ENCODE measurements at places on chromosomes 3 and 15.

- no peak for DNase-seq
Measured at GRCh38 chr15:48939648-48940047, 24.1 kb downstream of the SHC4 start.

GRCh38 chr3:141864281-141864970 lies 12.0 kb upstream of the ATP1B3 start:
- no peak for DNase-seq

DNA sequence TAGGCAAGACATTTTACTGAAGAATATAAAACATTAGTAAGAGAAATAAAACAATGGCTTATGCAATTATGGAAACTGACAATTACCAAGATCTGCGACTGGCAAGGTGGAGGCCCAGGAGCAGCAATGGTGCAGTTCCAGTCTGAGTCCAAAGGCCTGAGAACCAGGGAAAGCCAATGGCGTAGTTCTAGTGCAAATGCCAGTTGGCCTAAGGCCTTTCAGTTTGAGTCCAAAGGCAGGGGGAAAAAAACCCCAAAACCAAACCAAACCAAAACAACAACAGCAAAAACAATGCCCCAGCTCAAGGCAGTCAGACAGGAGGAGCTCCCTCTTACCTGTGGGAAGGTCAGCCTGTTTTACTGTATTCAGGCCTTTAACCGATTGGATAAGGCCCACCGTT lies 72.6 kb downstream of the ST6GAL1 start:
- no peak for DNase-seq

GRCh38 chr3:115325539-115325938 lies 178.5 kb upstream of the ZBTB20 start:
- no peak for DNase-seq

DNA sequence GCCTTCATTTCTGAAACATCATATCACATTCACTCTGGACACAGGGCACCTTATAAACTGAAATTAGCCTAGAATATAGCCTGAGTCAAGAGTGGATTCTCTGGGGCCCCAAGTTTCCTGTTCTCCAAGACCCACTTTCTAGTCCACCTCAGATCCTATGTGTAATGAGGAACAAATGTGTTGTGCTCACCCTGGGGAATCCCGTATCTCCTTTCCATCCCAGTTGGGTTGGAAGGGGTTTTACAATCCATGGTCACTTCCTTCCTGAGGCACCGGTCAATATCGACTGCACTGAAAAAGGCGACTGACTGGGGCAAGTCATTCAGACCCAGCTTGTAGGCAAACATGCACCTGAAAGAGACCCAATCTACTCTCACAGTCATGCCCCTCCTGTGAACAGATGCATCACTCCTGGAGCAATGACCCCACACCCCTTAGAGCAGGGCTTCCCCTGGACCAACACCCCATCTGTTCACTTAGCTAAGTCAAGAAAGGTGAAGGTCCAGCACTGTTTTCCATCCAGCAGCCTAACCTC lies 17.4 kb downstream of the POLG start:
- no peak for DNase-seq

DNA sequence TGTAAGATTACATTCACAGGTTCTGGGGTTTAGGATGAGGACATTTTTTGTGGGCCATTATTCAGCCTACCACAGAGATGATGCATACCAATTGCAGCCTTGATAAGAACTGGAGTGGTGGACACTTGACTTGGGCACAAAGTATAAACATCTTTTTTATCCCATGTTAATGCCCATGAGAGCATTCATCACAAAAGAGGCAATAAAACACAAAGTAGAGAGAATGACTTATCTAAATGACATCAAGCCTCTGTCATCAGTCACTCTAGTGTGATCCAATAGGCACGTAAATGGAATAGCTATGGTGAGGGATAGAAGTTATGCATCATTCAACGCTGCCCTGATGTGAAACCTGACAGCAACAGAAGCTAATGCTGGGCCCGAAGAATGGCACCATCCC lies 25.8 kb downstream of the VEPH1 start:
- no peak for DNase-seq

DNA sequence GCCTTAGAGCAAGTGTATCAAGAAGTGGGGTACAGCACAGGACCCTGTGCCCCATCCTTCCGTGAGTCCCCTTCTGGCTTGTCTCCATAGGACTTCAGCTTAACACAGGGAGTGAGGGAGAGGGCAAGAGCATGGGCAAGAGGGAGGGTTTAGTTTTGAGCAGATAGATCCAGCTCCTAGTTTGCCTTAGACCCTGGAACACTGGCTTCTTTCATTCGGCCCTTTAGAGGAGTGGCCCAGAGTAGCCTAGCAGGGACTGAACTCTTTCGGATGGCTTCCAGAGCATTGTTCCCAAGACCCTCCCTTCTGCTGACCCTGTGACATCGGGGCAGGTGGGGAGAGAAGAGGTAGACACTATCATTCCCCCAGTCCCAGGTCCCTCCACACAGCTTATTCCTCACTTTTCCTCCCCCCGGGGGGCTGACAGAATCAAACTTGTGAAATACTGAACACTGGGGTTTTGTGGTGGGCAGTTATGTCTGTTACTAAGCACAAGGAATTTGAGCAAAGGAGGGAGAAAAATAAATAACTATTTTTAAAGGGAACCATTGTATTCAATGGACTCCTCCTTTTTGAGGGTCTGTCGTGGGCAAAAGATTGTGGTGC lies 289.6 kb upstream of the C2CD4B start:
- DNase-seq = no peak

- peak; percentile 15 for DNase-seq
Measured at GRCh38 chr15:26889298-26889898, 22.5 kb downstream of the GABRA5 start.

DNA sequence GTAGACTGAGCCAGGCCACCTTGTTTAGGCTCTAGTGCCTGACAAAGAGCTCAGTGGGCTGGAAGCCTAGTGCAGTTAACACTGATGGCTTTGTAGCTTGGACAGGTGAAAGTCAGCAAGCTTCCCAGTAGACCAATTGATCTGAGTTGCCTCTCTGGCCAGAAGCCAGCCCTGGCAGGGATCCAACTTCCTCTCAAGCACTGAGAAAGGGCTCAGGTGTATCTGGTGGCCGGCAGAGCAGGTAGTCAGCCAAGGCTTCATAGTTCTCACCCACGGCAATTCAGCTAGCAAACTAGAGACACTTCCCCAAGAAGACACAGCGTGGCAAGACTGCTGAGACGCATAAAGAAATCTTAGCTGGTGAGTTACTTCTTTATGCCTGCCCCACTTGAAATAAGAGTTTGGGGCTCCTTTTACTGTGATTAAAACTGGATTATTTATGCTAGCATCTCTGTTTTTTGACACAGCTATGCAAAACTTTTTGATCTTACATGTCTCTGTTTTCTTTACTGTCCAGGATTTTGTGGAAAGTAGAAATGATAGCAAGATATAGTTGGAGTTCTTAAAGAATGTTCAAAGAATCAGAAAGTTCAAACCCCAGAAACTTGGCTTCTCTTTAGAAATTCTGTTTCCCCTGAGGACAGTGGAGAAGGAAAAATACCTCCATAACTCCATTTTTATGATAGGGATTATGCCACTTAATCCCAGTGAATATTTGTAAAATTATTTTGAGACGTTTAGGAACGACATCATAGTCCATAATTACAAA lies 8.4 kb upstream of the CA12 start:
- DNase-seq = no peak

GRCh38 chr3:180631317-180631716 lies 29.4 kb downstream of the TTC14 start:
- no peak for DNase-seq

GRCh38 chr15:72068856-72069255 lies 49.1 kb downstream of the MYO9A start:
- DNase-seq = no peak

DNA sequence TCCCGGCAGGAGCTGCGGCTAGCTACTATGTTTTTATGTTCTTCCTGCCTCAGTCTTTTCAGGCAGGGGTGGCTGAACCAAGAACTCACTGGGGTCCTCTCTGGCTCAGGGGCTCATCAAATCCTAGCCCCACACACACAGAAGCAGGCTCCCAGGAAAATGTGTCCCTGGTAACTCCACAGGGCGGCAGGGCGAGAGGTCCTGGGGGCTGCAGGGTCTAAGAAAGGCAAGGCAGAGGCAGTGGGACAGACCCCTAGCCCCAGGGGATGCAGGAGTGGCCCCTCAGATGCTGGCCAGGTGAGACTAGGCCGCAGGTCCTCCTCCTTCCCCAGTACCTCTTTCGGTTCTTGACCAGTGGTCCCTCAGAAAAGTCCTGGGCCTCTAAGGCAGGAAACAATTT lies 48.9 kb downstream of the PTH1R start:
- no peak for DNase-seq

DNA sequence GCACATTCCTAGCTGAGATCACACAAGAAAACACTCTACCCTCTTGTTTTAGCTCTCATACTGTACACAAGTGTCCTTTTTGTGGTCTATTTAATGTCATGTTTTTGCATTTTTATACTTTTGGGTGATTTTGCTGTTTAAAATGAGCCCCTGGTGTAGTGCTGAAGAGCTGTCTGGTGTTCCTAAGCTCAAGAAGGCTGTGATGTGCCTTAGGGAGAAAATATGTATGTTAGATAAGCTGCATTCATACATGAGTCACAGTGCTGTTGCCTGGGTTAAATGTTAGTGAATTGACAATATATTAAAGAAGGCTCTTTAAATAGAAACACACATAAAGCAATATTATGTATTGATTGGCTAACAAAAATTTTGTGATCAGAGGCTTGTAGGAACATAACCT lies 387.4 kb upstream of the C2CD4B start:
- no peak for DNase-seq

GRCh38 chr3:60954048-60954447 lies 297.2 kb downstream of the FHIT start:
- no peak for DNase-seq

DNA sequence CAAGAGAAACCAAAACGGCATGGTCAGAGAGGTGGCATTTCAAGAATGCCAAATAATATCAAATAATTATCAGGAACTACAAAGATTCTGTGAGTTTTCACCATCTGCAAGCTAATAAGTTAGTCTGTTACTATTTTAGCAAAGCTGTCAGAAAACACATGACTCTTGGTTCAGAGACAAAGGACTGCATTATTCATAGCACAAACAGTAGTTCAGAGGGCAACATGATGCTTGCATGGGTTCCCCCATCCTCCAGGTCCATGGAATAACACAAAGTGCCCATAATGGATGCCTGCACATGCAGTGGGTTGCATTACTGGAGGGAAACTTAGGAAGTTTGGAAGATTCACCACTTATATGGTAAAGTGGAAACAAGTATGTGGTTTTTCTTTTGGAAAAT lies 228.8 kb upstream of the ALCAM start:
- DNase-seq = no peak

- DNase-seq = no peak
Measured at GRCh38 chr3:72844436-72844993, 3.7 kb downstream of the SHQ1 start.

DNA sequence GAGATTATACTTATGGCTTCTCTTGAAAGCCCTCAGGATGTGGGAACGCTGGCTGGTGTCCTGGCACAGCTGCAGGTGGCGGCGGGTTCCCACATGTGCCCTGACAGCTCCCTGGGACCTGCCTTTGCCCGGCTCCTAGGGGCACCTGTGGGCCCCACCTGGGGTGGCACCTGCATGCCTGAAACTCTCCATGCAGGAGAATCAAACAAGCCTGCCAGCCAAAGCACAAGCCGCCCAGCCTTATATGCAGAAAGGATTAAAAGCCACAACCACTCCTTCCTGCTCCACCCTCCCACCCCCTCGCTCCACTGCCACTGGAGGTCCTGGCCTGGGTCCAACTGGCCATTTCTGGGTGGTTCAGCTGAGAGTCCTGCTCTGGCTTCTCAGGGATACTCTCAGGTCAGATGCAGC lies 18.1 kb downstream of the TRPM1 start:
- DNase-seq = no peak

GRCh38 chr15:68411735-68412134 lies 20.2 kb downstream of the ITGA11 start:
- DNase-seq = no peak

- no peak for DNase-seq
Measured at GRCh38 chr15:100692671-100693070, 90.3 kb downstream of the ASB7 start.

DNA sequence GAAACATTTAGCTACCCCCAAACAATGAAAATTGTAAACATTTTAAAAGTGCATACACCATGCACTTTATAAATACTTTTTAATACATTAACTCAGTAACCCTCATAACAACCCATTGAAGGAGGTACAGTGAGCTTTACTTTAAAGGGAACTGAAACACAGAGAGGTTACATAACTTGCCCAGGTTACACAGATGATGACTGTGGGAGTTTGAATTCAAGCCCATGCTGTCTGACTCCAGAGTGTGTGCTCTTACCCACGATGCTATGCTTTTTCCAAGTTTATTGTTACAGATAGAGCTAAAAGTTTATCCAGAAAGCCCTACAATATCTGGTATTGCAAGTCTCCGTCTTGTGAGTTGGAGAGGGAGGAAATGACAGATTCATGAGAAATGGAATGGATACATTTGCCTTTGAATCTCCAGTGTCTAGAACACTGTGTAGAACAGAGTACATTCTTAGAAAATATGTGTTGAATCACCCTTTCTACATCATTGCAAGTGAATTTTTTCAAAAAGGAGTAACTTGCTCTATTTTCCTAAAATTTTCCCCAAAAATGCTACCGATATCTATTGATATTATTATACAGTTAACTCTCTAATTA lies 428.3 kb downstream of the NAALADL2 start:
- no peak for DNase-seq

DNA sequence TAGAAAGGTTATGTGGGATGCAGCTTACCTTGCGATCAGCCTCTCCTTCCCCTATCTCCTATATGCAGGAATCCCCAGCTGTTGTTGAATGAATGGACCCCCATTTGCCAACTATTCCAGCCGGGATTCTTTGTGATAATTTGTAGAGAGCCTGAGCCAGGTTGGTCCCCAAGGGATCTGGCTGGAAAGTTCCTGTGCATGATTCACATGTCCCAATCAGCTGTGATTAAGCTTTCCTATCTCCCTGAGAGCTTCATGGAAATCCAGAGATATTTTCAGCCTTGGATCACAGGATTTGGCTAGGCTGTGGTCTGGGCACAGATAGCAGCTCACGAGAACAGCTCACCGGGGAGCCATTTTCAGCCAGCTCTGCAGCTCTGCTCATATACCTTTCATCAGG lies 76.7 kb downstream of the ARNT2 start:
- DNase-seq = no peak

DNA sequence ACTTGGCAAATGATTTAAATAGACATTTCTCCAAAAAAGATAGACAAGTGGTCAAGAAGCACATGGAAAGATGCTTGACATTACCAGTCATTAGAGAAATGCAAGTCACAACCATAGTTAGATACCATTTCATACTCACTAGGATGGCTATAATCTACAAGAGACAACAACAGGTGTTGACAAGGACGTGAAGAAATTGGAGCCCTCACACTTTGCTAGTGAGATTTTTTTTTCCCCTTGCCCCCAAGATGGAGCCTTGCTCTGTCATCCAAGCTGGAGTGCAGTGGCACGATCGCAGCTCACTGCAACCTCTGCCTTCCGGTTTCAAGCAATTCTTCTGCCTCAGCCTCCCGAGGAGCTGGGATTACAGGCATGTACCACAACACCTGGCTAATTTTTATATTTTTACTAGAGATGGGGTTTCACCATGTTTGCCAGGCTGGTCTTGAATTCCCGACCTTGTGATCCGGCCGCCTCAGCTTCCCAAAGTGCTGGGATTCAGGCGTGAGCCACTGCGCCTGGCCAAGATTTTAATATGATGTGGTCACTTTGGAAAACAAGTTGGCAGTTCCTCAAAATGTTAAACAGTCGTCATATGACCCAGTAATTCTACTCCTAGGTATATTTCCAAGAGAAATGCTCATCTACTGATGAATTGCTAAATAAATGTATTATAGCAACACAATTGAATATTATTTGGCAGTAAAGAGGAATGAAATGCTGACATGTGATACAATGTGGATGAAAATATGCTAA lies 103.3 kb downstream of the ATG7 start:
- no peak for DNase-seq

GRCh38 chr3:67646586-67647234 lies 7.7 kb downstream of the SUCLG2 start:
- no peak for DNase-seq

All from stimulated activated CD8-positive, alpha-beta memory T cell treated with anti-CD3 and anti-CD28 coated beads, Interleukin-4, amount 100 ng/mL, for 24 hours (primary cell).